ENCODE measurements at places on chromosomes 2 and 18.

- DNase-seq, result no peak
Measured at GRCh38 chr18:7576685-7577084, 9.6 kb downstream of the PTPRM start.

- peak; percentile 8 for DNase-seq
Measured at GRCh38 chr2:229712136-229712535, 2.2 kb downstream of the DNER start.

GRCh38 chr2:19059076-19059475 lies 299.3 kb downstream of the OSR1 start:
- no peak for DNase-seq

GRCh38 chr18:25736516-25736915 lies 353.9 kb downstream of the SS18 start:
- no peak for DNase-seq

DNA sequence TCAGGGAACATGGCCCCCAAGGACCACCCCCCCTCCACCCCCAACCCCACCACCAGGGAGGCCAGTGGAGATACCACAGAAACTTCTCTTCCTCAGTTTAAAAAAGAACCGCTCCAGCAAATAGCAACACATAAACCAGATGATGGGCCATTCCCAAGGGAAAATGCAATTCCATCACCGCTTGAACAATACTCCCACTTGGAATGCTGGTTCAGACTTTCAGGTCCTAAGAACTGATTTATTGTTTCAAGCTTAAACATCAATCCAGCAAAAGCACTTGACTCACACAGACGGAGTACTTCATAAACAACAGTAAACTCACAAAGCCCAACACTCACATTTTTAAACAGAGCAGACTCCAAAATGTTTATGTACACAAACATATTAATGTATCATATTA lies 6.9 kb downstream of the HDAC4 start:
- peak; percentile 55 for DNase-seq

DNA sequence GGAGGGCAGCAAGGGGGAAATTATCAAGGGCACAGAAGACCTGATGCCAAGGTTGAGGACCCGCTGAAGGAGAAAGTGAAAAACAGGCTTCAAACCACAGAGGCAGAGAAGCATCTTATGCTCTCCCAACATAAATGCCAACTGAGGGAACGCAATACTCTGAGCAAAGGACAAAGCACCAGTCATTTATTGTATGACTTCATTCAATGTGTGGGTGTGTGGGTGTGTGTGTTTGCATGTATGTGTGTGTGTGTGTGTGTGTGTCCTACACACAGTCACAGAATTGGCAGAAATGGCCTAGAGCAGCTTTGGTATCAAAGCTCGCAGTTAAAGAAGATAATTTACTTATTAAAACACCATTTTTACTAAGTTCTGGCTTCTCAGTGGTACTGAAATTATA lies 51.4 kb downstream of the UXS1 start:
- DNase-seq, result no peak

DNA sequence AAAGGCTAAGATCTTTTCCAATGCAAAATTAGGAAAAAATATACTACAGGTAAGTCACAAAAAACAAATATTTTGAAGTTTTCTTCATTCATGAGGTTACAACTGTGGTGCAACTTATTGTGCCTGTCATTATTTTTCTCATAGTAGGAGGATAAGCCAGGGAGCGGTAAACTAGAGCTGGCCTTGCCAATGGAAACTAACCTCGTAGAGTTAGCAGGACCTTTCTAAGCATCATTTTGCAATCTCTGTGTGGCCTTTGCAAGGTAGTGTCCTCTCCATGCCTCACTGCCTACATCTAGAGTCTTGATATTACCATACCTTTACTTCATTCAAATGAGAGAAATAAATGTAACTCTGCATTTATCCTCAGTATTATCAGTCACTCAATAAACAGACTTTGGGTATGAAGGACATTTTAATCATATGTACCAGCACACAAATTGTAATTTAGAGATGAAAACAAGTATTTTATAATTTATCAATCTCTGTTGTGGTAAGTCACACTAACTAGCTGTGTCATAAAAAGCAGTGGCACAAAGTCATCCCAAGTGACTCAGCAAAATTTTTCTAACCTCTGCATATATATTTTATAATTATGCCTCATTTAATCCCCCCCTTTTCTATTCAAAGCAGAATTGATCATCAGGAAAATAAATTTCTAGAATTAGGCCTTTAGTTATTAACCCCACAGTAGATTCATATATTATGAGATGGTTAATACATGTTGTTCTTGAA lies 47.0 kb downstream of the LANCL1 start:
- DNase-seq, result no peak

GRCh38 chr2:216884347-216884746 lies 24.5 kb upstream of the TNP1 start:
- DNase-seq, result no peak

- DNase-seq, result no peak
Measured at GRCh38 chr2:10035053-10035422, 8.3 kb upstream of the KLF11 start.

GRCh38 chr18:13296867-13297574 lies 78.5 kb downstream of the LDLRAD4 start:
- DNase-seq, result no peak

DNA sequence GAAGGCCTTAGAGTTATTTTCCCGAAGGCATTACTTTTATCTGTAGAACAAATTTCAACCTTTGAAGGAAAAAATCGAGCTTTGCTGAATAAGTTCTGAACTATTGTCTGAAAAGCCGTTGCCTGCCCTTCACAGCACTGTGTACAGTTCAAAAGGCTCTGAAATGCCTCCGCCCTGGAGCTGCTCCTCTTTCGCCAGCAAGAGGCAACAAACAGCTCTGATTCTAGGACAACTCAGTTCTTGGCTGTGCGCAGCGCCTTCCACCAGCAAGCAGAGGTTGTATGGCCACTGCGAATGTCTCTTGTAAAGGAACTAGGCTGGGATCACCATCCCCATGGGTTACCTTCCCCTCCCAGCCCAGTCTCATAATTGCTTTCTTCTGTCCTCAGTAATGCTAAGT lies 308.5 kb downstream of the GBX2 start:
- DNase-seq, result no peak

- peak; percentile 87 for DNase-seq
Measured at GRCh38 chr2:40458271-40458794, 6.4 kb upstream of the SLC8A1 start.

GRCh38 chr18:51513517-51513916 lies 316.0 kb upstream of the MEX3C start:
- DNase-seq, result no peak

- DNase-seq, result no peak
Measured at GRCh38 chr2:201517094-201517493, 65.6 kb downstream of the STRADB start.

DNA sequence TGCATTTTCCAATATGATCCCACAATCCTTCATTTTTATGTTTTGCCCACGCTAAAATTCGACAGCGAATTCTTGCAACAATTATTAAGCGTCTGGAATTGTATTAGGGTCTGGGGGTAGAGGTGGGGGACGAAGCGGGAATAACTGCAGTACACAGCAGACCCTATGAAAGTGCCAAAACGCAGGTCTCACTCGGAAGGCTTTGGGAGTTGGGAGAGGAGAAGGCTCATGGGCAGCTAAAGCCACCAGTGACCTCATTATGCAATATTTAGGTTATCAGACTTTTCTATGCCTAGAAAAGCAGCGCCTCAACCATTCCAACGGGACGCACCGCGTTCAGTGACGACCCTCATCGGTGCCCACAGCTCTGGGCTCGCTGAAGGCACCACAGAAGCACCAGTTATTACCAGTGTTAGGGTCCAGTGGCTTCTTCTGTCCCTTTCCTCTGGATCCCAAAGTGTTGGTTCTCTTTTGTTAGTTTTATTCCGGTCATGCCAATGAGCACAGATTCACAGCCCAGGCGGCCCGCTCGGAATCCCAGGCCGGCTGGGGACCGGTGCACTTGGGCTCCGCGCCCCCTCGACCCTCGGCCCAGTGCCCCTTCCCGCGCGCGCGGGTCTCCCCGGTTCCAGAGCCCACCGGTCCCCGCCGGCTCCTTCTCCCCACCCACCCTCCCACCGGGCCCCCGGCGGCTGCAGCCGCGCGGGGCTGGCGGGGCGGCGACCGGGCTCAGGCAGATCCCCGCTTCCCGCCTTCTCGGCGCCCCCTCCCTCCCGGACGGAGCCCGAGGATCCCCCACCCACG lies 737 bp upstream of the MAPK4 start:
- peak; percentile 14 for DNase-seq

DNA sequence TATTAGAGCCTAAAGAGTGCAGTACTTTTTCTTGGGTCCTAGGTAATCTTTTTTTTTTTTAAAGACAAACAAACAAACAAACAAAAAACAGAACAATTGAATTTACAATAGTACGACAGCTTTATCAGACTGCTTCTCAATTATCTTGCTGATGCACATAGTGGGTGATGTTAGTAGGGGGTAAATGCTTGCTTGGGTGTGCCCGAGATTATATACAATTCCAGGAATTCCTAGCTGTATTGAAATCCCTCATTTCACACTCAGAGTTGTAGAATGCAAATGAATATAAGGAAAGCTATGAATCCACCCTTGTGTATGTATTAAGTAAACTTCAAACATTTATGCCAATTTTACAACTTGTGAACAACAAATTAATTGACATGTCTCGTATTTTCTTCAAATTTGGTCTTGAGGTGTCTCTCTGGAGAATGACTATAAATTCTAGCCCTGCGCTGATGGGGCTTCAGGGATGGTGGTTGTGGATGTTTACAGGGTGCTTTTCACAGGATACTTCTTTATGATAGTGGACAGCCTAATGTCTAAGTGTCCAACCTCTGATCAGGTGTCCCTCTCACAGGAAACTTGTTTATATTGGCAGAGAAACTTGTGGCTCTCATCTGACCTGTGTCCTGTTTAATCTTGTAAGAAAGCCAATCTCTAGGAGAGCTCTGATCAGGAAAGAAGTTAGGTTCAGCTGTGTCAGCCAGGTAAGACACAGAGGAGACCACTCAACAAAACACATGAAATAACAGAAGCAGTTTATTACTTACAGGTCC lies 61.9 kb upstream of the SLC39A10 start:
- DNase-seq, result no peak

GRCh38 chr2:38386377-38386776 lies 9.3 kb upstream of the ATL2 start:
- DNase-seq, result no peak

DNA sequence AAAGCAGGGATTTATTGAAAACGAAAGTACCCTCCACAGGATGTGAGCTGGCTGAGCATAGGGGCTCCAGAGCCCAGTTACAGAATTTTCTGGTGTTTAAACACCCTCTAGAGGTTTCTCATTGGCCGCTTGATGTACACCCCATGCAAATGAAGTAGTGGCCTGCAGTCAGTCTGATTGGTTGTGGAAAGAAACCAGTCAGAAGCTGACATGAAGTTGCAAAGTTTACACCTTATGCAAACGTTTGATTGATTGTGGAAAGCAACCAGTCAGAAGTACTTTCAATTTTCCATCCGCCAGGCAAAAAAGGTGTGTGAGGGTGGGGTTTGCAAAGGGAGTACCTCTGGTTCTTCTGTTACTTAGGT lies 62.3 kb downstream of the VWA3B start:
- no peak for DNase-seq

DNA sequence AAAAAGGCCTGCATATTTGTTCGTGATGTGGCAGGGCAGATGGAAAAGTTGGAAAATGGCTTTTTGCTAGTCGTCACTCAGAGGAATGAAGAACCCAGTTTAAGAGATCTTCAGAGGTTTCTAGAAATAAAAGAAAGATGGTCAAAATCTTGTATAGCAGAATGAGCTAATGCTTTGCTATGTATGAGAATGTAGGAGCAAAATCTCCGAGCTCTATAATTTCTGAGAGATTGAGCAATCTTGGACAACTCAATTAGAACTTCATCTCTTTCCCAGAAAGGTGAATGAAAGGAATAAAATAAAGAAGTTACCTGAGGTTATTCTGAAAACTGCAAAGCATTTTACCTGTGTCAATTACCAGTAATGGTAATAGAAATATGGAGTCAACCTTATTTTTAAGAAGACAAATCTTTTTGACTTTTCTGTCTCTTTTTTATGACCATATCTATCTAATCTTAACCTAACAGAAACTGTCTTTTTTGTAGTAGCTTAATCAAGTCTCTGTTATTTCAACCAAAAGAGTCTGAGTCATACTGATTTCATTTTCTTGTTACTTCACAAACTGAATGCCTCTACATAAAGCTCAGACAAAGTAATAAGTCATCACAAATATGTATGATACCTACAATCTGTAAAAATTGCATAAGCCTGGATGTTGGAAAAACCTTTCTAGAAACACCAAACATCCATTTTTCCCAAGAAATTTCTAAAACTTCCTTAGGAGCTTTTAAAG lies 32.5 kb downstream of the CCDC68 start:
- DNase-seq, result no peak

GRCh38 chr2:30074023-30074422 lies 72.8 kb upstream of the YPEL5 start:
- no peak for DNase-seq

DNA sequence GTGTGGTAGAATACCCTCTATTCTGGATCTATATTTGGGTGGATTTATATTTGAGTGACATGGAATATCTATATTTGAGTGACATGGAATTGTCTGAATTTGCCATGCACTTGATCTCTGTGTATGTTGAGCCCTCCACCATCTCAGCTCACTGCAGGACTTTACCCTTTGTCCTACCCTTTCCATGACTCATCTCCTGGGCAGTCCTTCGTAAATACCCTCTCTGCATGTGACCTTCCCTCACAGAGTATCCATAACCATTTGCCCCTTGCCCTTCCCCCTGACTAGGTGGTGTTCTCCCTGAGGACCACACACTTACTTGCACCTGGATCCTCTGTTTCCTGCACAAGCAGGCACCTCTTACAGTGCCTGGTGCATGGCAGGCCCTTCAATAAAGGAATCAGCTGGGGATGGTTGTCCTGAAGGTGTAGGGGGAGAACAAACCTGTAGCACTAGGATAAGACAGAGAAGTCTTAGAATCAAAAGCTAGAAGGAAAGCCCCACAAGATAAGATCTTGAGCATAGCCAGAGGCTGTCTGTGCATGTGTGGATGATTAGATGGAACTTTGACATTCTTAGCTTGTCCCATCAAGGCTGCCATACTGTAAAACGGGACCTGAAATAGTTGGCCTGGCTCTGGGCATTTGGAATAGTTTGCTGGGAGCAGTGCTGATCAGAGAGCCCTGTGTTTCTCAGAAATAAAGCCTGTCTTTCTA lies 230.4 kb downstream of the FHOD3 start:
- no peak for DNase-seq

DNA sequence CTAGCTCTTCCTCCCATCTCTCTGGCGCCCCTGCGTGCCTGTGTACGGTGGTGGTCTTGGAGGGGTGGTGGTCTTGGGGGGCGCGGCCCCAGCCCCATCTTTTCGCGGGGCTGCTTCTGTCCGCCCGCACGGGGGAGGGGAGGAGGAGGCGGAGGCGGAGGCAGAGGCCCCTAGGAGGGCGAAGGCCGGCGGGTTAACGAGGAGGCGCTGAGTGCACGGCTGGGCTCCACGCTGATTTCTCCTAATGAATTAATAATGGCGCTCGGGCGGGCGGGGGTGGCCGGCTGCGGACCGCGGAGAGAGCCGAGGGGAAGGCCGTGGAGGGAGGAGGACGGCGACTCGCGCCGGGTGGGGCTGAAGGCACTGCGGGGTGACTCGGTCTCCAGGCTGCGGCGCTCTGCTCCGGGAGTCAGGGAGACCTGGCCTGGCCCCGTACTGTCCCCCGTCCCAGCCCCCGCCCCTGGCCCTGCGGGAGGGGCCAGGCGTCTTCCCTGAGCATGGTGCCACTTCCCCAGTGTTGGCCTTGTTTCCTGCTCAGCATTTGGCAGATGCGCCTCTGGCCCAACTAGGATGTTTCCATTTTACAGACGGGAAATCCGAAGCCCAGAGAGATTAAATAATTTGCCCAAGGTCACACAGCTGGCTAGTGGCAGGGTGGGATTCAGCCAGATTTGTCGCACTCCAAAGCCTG lies 6.0 kb downstream of the GAREM2 start:
- DNase-seq, result peak; percentile 22

GRCh38 chr18:66682855-66683322 lies 79.0 kb upstream of the CDH19 start:
- DNase-seq, result no peak

Measured in NCI-H1105 treated with DMSO at 0.1 percent for 48 hours (cell line).